ENCODE measurements at places on chromosomes 1 and 21.

DNA sequence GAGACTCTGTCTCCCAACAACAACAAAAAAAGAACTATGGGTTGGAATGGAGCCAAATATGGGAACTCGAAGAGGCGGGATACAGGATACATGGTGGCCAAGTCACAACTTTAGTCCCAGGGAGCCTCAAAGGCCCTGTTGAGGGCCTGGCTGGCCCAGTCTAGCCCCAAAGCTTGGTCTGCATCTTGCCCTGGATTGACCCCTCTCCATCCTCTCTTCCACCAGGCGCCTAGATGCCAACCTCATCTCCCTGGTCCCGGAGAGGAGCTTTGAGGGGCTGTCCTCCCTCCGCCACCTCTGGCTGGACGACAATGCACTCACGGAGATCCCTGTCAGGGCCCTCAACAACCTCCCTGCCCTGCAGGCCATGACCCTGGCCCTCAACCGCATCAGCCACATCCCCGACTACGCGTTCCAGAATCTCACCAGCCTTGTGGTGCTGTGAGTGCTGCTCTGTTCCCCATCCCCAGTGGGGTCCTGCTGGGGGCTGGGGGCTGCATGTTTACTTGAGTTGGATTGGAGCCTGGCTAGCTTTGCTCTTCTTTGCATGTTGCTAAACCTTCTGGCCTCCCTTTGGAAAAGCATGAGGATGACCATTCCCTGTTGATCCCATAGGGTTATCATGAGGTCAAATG, 65.5 kb downstream of the UBE2T start:
- no peak for DNase-seq

DNA sequence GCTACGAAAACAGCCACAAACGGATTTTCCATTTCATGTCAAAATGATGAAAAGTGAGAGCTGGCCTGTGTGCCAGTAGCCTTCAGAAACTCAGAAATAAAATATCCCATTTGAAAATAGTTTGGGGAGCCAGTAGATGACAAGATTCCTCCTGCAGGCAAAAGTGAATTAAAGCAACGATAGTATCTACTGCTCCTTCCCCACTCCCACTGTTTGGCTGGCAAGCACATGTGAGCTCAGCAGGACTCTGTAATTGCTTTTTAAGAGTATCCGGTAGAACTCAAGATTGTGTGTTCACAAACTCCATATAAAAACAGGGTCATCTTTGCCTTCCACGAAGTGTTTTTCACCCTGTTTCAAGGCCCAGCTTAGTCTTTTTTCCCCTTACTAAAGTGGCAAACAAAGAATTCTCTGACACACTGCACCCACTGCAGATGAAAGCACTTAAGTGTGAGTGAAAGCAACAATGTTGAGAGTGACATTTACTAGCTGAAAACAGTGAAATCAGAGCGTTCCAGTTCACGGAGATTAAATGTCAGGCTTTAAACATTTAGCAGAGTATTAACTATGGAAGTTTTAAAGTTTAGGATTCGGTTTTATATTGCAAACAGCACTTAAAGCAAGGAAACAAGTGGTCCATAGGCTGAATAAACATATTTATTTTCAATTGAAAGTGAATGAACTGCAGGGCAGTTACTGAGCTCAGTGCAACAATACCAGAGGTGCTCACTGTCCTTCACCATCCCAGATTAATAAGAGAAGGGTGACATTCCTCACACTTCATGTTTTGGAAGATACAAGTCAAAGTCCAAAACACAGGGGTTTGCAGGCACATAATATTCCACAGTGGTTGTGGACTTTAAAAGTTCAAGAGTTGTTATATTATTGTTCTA, 70.0 kb downstream of the ALG14 start:
- DNase-seq: no peak

DNA sequence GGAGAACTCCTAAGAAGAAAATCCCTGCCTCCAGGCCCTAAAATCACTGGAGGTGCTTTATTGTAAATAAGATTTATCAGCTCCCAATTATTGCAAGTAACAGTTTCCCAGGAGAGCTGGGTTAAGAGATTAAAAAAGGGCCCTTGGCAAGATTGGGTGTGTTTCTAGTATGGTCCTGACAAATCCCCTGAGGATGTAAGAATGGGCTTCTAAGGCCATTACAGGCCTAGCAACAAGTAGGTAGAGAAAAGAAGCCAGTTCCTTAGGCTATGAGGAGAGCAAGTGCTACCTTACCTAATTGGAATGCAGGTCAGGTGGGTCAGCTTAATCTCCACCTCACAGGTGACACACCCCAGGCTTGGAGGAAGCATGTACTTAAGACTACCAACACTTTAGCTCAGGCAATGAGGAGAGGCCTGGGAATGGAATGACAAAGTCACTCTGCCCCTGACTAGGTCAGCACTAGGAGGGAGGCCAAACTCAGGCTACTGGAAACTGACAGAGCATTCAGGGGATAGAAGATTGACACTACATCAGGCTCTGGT, 6.8 kb upstream of the OTUD7B start:
- no peak for DNase-seq

DNA sequence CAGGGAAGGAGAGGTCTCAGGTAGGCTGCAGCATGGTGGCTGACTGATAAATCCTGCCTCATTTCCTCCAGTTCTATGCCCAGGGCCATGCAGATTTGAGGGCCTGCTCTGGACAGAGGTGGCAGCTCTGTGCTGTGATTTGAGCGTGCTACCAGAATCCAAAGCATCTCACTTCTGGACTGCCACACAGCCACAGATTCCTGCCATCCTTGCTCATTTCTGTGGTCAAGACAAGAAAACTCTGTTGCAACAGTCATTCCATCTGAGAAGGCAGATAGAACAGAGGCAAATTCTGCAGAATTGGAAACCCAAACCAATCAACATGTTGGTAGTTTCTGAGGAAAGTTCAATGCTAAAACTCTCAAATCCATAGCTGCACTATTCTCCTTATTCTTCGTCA, 102.8 kb upstream of the GALNT2 start:
- no peak for DNase-seq

- DNase-seq: no peak
Measured at GRCh38 chr1:92310185-92310597, 11.3 kb downstream of the RPAP2 start.

- no peak for DNase-seq
Measured at GRCh38 chr1:33039840-33040239, 3.2 kb upstream of the AK2 start.

DNA sequence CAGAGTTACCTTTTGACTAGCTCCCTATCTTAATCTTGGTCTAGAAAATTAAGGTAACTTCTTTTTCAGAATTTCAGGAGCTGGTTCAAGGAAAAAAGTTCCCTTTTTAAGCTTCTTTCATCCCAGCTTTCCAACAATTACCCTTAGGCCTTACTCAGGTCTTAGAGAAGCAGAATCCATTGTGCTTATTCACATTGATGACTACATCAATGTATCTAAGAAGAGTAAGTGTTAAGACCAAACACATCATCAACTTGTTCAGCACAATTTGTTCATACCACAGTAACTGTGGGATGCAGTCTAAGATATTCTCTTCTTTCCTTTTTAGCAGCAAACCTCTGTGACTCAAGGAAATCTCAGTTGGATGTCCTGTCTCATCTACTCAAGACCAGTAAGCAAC, 4.1 kb downstream of the MRPL9 start:
- no peak for DNase-seq

DNA sequence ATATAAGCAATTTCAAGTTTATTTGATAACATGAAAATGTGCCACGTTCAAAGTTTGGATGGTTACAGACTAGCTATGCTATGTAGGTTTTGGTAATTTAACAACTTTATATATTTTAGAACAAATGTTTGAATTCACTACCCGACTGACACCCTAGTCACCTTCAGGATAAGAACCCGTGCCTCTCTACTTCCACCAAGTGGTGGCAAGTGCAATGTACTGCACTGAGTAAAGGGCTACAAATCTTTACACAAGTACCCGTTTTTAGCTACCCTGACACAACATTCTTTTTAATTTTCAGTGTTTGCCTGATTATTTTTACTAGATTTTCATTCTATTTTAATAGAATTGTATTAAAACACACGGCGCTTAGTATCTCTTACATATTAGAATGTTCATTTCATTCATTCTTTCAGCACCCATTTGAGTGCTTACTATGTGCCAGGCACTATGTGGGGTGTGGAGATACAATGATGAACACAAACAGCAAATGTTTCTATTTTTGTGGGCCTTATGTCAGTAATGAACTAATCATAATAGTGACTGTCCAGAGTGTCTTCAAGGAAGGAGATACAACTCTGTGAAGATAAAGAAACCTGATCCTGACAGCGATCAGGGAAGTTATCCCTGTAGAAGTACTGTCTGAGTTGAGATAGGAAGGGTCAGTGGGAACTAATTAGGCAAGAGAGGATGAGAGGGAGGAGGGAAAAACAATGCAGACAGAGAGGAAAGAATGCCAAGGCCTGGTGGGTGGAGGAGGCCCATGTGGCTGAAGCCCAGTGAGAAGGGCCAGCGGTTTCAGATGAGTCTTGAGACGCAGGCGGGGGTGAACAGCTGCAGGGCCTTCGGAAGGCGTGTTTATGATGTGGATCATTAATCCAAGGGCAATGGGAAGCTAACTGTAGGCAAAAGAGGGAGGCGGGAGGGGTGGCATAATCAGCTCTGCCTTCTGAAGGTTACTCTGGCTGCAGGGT, 3.8 kb downstream of the LCA5L start:
- DNase-seq: no peak

DNA sequence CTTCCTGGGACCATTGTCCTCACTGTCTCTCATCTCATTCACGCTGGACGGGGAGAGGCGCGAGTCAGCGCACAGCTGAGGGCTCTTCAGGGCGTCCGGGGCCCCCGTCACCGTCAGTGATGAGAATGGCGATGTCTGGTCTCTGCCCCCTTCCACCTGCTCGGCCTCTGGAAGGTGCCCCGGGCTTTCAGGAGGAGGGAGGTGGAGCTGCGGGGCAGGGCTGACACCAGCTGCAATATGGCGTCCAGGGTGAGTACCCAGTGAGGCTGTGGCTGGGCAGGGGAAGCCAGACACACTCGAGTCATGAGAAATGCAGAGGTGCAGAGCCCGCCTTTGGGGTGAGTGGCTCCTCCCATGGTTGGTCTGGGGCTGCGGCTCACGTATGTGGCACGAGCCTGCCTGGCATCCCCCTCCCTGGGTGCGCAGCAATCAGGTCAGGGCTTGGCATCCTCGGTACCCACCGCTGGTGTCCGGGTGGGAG, 15.1 kb downstream of the MORN1 start:
- no peak for DNase-seq

GRCh38 chr1:26556111-26556510, 26.6 kb downstream of the RPS6KA1 start:
- no peak for DNase-seq

- no peak for DNase-seq
Measured at GRCh38 chr21:46254208-46254975, 25.8 kb upstream of the LSS start.

DNA sequence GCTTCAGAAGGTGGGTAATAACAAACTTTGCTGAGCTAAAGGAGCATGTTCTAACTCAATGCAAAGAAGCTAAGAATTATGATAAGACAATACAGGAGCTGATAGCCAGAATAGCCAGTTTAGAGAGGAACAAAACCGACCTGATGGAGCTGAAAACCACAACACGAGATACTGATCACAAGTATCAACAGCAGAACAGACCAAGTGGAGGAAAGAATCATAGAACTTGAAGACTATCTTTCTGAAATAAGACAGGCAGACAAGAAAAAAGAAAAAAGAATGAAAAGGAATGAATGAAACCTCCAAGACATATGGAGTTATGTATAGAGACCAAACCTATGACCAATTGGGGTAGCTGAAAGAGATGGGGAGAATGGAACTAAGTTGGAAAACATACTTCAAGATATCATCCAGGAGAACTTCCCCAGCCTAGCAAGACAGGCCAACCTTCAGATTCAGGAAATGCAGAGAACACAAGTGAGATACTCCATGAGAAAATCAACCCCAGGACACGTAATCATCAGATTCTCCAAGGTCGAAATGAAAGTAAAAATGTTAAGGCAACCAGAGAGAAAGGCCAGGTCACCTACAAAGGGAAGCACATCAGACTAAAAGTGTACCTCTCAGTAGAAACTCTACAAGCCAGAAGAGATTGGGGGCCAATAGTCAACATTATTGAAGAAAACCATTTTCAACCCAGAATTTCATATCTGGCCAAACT, 20.5 kb downstream of the CD84 start:
- DNase-seq: no peak

DNA sequence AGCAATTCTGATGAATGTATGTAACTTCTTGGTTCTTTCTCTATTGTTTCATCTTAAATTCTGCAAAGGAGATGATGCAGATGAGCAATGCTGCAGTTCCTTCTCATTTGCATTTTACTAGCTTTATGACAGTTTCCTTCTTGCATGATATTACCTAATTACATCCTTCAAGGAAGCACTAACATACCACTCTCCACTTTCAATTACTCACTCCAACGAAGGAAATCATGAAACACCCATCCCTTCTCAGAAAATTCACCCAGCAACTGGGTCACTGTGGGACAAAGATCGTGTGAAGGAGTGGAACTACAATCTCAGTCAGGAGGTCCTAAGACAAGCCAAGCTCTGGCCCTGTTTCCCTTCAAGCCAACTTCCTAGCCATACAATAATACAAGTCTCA, 142.3 kb downstream of the CHD1L start:
- DNase-seq: no peak

GRCh38 chr1:1425426-1425752, 4.3 kb upstream of the ANKRD65 start:
- no peak for DNase-seq

GRCh38 chr1:180262628-180263488, 32.8 kb downstream of the LHX4 start:
- DNase-seq: no peak

DNA sequence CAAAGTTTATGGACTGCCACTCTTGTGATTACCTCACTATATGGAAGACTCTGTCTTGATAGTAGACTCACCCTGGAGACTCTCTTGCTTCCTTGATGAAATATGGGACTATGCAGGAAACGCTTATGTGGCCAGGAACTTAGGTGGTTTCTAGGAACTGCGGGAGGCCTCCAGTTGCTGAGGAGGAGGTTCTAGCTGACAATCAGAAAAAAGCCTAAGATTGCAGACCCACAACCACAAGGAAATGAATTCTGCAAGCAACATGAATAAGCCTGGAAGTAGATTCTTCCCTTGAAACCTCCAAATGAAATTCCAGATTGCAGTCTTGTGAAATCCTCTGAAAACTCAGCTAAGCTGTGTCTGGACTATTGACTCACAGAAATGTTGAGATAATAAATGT, 88.9 kb upstream of the COL11A1 start:
- DNase-seq: no peak

DNA sequence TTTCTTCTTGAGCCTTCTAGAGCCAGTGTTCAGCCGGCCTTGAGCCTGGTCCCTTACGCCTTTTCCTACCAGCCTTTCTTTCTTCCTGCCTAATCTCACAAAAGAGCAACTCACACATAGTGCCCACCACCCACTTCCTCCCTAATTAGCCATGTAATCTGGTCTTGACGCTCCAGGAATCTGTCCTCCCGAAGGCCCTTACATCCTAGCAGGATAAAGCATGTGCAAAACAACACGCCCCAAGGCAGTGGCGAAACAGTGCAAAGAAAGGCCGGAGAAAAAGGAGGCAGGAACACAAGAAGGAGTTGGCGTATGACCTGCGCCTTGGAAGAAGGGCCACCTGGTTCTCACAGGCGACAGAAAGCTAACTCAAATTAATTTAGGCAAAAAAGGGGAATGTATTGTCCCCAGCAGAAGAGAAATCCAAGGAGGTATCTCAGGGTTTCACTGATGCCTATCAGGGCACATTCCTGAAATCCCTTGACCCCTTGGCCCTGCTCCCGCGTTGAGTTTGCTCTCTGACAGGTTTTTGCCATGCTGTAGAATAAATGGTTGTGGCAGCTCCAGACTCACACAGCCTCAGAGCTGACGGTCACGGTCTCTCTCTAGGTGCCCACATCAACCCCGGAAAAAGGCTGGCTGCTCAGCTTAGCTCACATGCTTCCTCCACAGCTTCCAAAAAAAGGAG, 79.0 kb downstream of the ZNF281 start:
- DNase-seq: no peak
